ENCODE measurements at places on chromosomes 1 and 21.

GRCh38 chr1:95742591-95743089 lies 508.6 kb downstream of the RWDD3 start:
- DNase-seq = no peak

DNA sequence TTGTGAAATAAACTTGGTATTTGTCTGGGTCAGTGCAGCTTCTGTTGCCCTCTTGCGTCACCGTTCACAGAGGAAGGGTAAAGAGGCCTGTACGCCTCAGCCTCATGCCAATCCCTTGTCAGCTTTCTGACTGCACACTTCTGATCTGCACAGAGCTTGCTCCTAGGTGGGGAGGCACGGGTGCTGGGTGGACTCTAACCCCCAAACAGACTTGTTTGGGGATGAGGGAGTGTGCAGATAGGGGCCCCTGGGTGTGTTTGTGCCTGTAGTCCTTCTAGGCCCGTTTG lies 803 bp upstream of the B4GALT2 start:
- peak; percentile 46 for DNase-seq

- DNase-seq = no peak
Measured at GRCh38 chr1:198498881-198499280, 41.6 kb downstream of the ATP6V1G3 start.

- DNase-seq = no peak
Measured at GRCh38 chr1:34744851-34745250, 10.0 kb upstream of the GJB5 start.
